ENCODE measurements at places on chromosomes 5 and 9.
A peak's percentile ranks its signal among the peaks of the same experiment; 100 is the strongest.

DNA sequence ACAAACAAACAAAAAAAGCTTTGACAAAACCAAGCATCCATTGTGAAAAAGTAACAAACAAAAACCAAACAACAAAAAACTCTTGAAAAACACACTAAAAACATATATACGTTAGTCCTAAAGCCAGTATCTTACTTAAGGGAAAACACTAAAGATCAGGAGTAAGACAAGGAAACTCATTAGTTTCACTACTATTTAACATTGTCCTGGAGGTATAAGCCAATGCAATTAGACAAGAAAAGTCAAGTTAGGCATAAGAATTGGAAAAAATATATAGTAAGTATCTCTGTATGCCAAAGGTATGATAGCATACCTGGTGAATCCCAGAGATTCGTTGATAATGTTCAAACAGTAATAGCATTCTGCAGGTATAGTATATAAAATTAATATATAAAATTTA, 21.8 kb upstream of the UBTD2 start:
- no peak for DNase-seq

- no peak for DNase-seq
Measured at GRCh38 chr9:31807574-31808256, 576.7 kb upstream of the ACO1 start.

GRCh38 chr9:135819905-135820304, 87.4 kb downstream of the CAMSAP1 start:
- peak; percentile 21 for DNase-seq

DNA sequence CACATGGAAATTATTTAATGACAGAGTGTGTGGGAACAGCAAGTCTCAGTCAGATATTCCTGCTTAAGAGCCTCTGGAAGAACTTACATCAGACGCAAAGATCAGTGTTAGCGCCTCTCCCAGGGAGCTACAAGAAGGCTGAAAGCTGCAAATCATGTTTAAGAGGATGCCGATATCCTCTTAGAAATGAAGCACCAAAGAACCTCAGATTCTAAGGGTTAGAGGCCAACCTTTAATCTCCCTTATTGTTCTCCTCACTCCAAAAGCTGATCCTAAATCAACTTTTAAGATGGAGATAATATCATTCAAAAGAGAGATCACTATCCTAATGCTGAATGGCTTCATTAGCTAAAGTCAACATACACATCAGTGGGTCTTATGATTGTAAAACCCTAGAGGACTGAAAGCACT, 160.6 kb downstream of the NFIB start:
- DNase-seq, result no peak
